ENCODE measurements at places on chromosomes 3 and 15.

- DNase-seq: peak; percentile 56
Observed at GRCh38 chr15:41557673-41558399, 1.2 kb upstream of the TYRO3 start.

GRCh38 chr3:116188231-116188785 is 257.0 kb downstream of the LSAMP start:
- DNase-seq: no peak

DNA sequence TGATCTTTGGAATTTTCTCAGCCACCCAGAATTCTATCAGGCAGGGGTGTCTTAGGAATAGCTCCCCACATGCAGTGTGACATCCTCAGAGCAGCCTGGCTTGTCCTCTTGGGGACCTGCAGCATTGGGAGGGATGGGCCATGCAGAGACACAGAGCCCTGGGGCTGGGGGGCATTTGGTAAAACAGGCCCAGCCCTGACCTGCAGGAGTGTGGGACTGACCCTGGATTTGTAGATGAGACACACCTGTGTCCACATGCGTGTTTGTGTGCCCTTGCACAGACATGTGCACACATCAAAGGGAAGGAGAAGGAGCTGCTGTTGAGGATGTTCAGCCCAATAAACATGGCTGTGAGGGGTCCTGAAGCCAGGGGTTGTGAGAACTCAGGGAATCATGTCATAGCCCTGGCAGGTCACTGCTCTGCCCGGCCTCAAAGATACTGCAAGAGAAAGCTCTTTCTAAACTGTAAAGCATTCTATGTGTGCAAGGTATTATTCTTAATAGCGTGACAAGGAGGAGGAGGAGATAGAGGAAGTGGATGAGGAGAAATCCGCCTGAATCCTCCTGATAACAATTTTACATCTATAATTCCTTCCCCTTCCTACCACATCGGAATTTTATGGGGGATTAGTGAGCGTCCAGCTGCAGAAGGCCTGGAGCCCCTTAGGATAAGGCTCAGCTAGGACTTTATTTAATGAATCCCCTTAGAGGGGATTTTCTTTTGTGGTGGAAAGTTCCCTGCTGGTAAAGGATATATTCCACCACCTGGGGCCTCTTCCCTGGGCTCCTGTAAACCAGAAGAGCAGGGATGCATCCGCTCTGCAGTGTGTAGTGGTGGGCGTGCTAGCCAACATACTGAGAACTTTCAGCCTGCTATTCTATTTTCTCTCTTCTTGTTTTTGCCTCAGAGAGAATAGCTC is 245.5 kb downstream of the EPHB1 start:
- no peak for DNase-seq

GRCh38 chr3:120147072-120147871 is 53.0 kb upstream of the GSK3B start:
- peak; percentile 25 for DNase-seq

DNA sequence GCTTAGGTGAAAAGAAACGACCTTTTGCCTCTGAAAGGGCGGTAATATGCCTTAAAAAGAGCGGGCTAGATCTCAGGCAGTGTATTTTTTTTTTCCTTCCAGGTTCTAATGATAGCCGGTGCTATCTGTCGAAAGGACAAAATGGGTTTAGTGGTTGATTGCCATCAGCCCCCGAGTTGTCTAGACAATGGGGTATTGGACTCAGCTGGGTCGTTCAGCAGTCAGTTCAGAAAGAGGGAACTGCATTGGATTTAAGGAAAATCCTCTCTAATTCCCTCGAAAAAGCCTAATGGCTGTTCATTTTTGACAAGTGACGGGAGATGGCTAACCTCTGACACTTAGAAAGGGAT is 728 bp downstream of the EIF2B5 start:
- DNase-seq: no peak

- no peak for DNase-seq
Observed at GRCh38 chr3:137332297-137332696, 374.5 kb downstream of the IL20RB start.

- no peak for DNase-seq
Observed at GRCh38 chr3:31724651-31725050, 191.9 kb downstream of the STT3B start.

GRCh38 chr15:69115031-69115430 is 45.4 kb upstream of the GLCE start:
- no peak for DNase-seq

- no peak for DNase-seq
Observed at GRCh38 chr3:107837895-107838612, 252.8 kb downstream of the CD47 start.

DNA sequence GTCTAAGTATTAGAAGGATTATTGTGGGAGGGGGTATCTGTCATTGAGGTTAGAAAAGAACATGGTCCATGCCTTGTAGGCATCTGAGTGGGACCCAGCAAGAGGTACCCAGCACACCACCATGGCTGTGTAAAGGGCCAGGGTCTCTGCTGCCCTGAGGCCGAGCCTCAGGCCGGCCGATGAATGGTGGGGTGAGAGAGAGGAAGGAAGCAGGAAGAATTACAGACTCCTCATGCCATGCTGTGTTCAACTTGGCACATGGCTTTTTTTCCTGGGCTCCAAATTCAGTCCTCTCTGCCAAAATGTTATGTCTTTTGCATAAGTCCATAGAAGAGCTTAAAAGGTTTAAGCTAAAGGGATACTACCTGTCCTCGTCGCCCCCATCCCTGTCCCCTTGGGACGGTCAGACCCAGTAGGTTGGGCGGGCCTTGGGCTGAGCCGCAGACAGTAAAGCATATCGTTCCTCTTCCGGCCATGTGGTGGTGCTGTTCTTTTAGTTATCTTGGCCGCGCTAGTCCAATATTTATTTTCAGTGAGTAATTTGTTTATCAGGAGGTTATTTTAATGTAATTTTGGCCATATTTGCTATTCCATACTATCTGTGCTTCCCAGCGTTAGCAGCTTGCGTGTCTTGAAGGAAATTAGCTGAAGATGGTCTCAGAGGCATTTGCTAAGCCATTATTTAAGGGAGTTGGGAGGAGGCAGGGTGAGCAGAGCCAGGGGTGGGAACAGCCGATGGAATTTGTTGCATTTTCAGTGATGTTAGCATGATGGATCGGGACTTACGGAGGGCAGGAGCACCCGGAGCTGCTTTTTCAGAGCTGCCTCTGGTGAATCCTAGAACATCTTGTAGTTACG is 152.4 kb downstream of the AGBL1 start:
- DNase-seq: no peak

- DNase-seq: no peak
Observed at GRCh38 chr3:69983546-69984265, 15.8 kb upstream of the SAMMSON start.

GRCh38 chr3:167673221-167673620 is 19.5 kb upstream of the WDR49 start:
- DNase-seq: no peak

- no peak for DNase-seq
Observed at GRCh38 chr15:92870010-92870591, 30.0 kb upstream of the CHD2 start.

GRCh38 chr3:115293321-115293720 is 146.2 kb upstream of the ZBTB20 start:
- DNase-seq: no peak

DNA sequence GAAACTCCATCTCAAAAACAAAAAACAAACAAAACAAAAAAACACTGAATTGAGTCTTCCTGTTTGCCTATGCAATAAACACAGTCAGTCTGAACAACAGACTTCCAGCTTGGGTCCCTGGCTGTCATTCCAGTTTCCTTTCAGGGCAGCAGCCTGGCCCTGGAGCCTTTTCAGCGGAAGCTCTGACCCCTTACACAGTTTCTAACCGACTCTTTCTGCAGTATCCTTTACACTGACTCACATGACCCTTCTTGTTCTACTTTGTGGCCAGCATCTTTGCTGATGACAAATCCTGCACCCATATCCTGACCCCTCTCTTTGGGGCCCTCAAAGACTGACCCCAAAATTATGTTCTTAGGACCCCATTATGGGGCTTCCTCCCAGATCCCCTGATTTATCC is 38.3 kb upstream of the INO80 start:
- no peak for DNase-seq

GRCh38 chr3:110881069-110881468 is 190.5 kb upstream of the NECTIN3 start:
- DNase-seq: no peak

- no peak for DNase-seq
Observed at GRCh38 chr15:71396536-71397125, 281.4 kb downstream of the THSD4 start.

DNA sequence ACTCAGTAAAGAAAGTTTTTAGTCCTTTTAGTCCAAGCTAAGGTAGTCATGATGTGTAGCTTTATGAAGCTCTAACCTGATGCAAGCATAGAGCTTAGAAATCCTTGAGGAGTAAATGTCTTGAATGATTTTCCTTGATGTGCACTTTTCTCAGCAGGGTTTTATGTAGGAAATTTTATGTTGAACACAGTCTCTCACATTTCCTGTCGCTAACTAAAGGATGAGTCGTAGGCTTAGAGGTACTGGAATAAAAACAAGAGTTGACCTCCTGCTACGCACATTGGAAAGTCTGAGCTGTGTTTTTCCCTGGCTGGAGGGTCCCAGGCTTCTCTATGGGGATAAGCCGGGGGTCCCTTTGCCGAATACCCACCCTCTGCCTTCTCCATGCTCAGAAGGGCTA is 34.7 kb upstream of the ZPLD1 start:
- DNase-seq: no peak

- no peak for DNase-seq
Observed at GRCh38 chr15:66216806-66217205, 36.7 kb downstream of the MEGF11 start.

DNA sequence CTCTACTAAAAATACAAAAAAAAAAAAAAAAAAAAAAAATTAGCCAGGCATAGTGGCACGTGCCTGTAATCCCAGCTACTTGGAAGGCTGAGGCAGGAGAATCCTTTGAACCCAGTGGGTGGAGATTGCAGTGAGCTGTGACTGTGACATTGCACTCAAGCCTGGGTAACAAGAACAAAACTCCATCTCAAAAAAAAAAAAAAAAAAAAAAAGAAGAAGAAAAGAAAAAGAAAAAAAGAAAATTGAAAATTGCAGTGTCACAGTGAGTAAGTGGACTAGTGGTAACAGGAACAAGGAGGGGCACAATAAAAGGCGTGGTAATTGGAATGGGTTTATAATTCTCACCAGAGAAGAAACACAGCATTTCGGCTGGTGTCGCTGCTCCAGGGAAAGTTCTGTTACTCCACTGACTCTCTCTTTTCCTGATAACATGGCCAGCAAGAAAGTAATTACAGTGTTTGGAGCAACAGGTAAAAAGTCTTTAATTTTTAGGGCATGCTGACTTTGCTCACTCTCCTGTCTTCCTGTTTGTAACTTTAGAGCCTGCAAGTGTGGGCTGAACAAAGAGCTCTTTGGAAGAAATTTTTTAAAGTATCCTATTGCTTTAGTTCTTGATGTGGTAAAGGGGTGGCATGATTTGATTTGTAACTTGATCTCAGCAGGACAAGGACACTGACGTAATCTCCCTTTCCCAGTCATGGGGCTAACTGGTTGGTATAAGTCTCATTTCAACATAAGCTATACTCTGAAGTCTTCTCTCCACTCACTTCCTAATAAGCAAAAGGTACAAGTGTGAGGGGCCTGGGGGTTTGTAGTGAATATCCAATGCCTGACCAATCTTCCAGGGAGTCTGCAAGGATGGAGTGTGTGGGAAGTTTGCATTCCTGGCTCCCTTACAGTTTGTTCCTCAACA is 22.1 kb upstream of the TRA2B start:
- no peak for DNase-seq

- no peak for DNase-seq
Observed at GRCh38 chr3:126083511-126083912, 412 bp downstream of the SLC41A3 start.

GRCh38 chr3:14590569-14590968 is 50.4 kb upstream of the GRIP2 start:
- no peak for DNase-seq

DNA sequence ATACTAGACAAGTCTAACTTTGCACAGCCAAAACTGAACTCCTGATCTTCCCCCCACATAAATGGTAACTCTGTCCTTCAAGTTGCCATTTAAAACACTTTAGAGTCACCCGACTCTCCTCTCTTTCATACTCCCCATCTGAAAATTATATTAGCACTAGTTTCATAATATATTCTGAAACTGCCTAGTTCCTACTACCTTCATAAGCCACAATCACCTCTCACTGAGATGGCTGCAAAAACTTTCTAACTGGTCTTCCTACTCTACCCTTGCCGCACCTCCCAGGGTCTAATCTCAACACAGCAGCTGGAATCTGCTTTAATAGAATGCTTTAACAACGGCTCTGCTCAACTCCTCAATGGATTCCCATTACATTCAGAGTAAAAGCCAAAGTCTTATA is 55.0 kb downstream of the GLB1 start:
- no peak for DNase-seq

DNA sequence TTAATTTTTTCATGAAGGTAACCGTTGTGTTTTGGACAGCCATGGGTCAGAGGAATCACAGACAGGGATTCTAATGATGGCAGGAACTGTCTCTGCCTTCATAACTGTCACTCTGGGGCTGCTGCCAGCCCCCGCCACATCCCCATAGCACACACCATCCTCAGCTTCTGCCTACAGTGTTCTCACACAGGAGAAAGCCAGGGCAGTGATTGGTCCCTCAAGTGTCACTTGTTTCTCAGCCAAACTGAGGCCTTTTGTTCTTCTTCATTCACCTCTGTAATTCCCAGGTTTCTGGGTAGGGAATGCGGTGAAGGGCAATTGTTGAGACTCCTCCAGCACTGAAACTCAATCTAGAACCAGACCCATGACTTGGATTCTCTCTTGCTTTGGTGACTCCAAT is 65.4 kb upstream of the C3orf80 start:
- DNase-seq: no peak

GRCh38 chr15:35477312-35478262 is 68.4 kb downstream of the DPH6 start:
- DNase-seq: no peak

GRCh38 chr3:73332558-73332957 is 271.1 kb downstream of the EBLN2 start:
- DNase-seq: no peak

DNA sequence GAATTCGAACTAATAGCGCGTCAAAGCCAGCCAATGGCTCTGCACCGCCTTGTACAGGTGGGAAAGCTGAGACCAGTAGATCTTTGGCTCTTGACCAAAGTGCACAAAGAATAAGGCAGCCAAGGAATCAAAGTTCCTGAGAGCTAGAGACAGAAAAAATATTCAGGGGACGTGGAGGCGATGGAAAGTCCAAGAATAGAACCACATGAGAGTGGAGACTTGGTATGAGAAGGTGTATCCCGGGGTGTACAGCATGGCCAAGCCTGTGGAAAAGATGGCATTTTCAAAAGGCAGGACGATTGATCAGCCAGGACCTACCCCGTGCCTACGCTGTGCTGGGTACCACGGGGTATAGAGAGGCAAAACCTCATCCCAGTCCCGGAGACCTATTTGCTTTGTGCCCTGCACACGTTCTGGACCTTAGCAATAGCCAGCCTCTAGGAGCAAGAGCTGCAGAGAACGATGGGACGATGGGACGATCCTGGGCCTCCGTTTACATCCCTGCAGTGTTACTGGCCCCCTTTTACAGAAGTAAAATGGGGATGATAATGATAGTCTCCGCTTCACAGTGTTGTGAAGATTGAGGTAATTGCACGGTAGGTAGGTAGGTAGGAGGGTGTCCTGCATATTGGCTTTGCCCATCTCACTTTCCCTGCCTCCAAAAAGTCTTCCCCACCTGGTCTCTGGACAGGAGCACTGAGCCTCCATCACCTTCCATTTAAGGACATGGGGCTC is 583 bp upstream of the RBSN start:
- no peak for DNase-seq

Measured in stimulated activated CD8-positive, alpha-beta memory T cell treated with anti-CD3 and anti-CD28 coated beads, Interleukin-15, amount 100 ng/mL, for 4 hours (primary cell).